ENCODE measurements at places on chromosomes 5 and 9. TPM values are rescaled to one million over a fixed set of nuclear protein-coding genes. Genes with fewer than 3 reads are reported as not detected.

The SPINK7 gene
- not detected for total RNA-seq

GRCh38 chr9:110173322-110173642, 34.7 kb downstream of the C9orf152 start:
- no peaks in the 10 kb centered on the region for H3K4me1 ChIP-seq
- no peaks in the 10 kb centered on the region for H3K36me3 ChIP-seq
- DNase-seq = no peak
- no peak overlapping the region for H3K4me3 ChIP-seq
- no peaks in the 10 kb centered on the region for H3K27me3 ChIP-seq

- no peak for DNase-seq
- H3K36me3 ChIP-seq = no peaks in the 10 kb centered on the region
- H3K4me1 ChIP-seq = no peaks in the 10 kb centered on the region
- H3K4me3 ChIP-seq = no peak overlapping the region
- no peak overlapping the region for H3K27ac ChIP-seq
- no peaks in the 10 kb centered on the region for H3K27me3 ChIP-seq
Measured at GRCh38 chr9:69093471-69094103, 58.0 kb downstream of the FXN start.

The PCDHGA4 gene
- 1.4 TPM for total RNA-seq

DNA sequence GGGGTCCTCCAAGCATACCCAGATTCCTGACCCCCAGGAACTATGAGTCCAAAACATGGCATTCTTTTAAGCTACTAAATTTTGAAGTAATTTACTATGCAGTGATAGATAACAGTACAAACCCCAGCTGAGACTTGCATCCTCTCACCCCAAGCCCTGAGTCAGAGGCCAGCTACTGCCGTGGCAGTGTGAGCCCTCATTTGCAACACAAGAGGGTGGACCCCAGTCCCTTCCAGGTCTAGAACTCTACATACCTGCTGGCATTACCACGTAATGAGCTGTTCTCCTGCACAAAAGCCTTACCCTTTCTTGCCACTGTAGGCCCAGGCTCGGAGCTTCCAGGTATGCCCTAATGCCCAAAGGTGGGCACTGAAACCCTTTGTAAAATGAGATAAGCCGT, 108.6 kb upstream of the ERCC6L2 start:
- H3K4me3 ChIP-seq = no peak overlapping the region
- no peak for DNase-seq

GRCh38 chr9:92740009-92740408, 24.6 kb downstream of the BICD2 start:
- H3K27me3 ChIP-seq = no peaks in the 10 kb centered on the region
- H3K36me3 ChIP-seq = no peaks in the 10 kb centered on the region
- H3K4me3 ChIP-seq = no peak overlapping the region
- no peak overlapping the region for H3K27ac ChIP-seq
- peaks cover 63% of the 10 kb centered on the region for H3K4me1 ChIP-seq
- no peak for DNase-seq

The RAD17 gene
- total RNA-seq = 10.1 TPM
